Stimulated activated CD8-positive, alpha-beta memory T cell treated with anti-CD3 and anti-CD28 coated beads, Interleukin-15, amount 100 ng/mL, for 48 hours (primary cell): ENCODE measurements at places on chromosomes 5 and 9.

- DNase-seq: no peak
Measured at GRCh38 chr5:107364443-107365319, 306.1 kb downstream of the EFNA5 start.

GRCh38 chr5:150046031-150046430, 40.3 kb downstream of the CSF1R start:
- DNase-seq: no peak

- DNase-seq: peak; percentile 30
Measured at GRCh38 chr5:61625681-61626621, 293.9 kb downstream of the ZSWIM6 start.

- no peak for DNase-seq
Measured at GRCh38 chr5:138177941-138178515, 402 bp downstream of the BRD8 start.

DNA sequence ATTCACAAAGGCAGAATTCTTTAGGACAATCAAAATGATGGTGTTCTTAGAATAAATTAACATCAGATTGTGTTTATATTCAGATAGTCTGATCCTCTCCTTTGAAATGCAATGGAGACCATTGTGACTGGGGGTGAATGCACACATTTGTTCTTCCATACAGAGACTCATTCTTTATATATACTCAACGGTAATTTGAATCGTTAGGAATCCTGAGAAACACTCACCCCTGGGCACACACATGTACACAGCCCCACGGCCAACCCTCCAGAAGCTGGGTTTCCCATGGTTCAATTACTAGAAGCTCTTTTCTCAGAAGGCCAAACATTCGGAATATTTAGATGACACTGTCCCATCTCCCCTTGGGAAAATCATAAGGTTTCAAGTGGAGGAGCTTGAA, 57.5 kb upstream of the EPB41L4B start:
- no peak for DNase-seq

DNA sequence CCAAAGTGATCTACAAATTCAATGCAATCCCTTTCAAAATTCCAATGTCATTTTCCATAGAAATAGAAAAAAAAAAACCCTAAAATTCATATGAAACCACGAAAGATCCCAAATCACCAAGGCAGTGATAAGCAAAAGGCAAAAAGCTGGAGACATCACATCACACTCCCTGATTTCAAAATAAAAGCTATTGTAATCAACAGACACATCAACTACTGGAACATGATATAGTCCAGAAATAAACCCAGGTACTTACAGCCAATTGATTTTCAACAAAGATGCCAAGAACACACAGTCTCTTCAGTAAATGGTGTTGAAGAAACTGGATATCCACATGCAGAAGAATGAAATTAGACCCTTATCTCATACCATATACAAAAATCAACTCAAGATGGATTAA, 224.0 kb downstream of the WDR70 start:
- no peak for DNase-seq

DNA sequence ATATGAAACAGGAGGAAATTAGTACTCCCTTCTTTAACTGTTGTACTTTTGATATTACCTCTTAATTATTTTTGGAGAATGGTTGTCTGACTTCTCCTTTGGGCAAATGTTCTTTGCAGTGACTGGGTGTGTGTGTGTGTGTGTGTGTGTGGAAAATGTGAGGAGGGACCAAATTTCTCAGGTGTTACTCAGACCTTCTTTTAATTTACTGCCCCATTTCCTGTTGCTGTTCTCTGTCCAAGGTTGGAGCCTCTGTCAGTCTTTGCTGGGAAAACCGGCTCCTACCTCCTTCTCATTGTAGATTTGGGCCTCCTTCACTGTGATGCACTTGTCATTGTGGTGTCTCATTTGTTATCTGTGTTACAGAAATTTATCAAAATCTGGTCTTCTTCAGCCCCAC, 68.4 kb downstream of the PBX3 start:
- DNase-seq: no peak

- DNase-seq: no peak
Measured at GRCh38 chr5:179730852-179731251, 1.8 kb upstream of the MAML1 start.

GRCh38 chr5:58544195-58544594, 38.7 kb upstream of the RAB3C start:
- DNase-seq: no peak

- DNase-seq: no peak
Measured at GRCh38 chr5:152584103-152584502, 179.0 kb upstream of the NMUR2 start.

DNA sequence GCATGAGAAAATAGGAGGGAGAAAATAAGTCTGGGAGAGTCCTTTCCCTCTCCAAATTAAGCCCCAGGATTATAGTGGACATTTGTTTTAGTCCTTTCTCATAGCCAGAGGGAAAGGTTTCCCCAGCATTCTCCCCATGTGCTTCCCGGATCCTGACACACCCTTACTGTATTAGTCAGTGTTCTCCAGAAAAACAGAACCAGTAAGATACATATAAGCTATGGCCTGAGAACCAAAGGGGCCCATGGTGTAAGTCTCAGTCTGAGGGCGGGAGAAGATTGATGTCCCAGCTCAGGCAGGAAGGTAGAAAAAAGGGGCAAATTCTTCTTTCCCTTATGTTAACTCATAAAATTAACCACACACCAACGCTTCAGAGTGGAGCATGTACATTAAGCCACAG, 25.6 kb upstream of the SPATA31D4 start:
- DNase-seq: no peak

GRCh38 chr5:33167541-33167940, 273.2 kb upstream of the TARS1 start:
- no peak for DNase-seq

DNA sequence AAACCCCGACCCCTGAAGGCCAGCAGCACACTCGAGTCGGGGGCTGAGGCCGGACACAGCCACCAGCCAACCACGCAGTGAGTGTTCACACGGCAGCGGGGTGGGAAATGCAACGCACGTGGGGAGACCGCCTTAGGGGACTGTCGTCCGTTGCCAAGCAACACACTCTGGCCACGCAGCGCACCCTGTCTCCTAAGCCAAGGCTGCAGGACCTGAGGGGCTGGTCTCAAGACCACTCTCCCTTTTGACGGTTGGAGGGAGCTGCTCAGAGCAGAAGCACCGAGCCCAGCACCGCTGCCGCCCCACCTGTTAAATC, 7.5 kb downstream of the BRD9 start:
- no peak for DNase-seq

DNA sequence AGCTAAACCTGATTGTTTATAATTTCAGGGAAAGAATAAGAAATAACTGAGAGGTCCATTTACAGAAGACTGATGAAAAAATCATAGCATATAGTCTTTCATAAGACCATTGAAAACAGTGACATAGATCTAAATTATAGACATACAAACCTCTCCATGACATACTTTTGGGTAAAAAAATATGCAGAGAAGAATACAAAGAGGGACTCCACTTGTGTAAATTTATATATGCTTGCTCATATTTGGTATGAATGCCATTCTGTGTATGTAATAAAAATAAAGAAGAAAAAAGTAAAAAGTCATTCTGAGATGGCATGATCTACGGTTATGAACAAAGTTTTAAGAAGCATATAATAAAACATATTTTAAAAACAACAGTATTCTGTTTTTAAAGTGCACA, 310.7 kb downstream of the ASTN2 start:
- DNase-seq: no peak

GRCh38 chr9:109549386-109549785, 51.3 kb upstream of the PTPN3 start:
- DNase-seq: no peak

DNA sequence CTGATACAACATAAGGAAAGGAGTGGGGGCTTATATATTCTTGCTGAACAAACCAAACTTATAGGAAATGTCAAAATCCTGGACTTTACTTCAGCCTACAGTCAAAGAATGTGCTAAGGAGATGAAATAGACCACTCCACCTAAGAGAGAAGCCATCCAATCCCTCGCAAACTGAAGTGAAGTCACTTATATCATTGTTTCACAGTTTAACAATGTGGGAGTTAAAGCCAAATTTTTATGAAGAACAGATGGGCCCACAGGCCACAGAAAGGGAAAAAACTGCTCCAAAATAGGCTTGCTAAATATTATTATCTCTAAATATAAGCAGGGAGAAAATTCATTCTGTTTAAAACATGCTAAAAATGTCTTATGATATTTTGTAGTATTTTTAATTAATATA, 233.3 kb downstream of the GAS1 start:
- DNase-seq: no peak

DNA sequence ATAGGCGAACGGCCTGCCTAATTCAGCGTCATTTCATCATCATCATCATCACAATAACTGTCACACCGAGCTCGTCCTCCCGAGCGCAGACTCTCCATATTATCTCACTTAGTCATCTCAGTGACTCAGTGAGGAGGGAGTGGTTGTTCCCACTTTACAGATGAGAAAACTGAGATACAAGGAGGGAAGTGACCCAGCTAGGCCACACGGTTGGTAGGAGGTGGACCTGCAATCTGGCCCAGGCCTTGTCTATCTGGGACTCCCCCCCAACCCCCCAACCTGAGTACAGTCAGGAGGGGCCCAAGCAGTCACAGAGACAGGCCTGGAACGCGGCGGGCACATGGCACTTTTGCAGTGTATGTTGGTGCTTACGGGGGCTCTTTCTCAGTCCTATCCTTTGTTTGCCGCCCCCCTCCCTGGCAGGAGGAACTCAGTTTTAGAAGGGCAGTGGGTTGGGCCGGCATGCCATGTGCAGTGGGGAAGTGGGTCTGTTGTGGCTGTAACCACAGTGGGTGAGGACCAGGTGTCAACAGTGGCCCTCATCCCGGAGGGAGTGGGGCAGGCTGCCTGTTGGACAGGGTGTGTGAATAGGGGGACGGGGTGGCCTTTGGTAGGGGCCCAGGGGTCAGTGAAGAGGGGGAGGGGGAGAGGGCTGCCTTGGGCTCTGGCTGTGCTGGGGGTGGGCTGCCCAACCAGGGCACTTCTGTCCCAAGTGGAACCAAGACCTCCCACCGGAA, 1.7 kb upstream of the RXRA start:
- DNase-seq: no peak

DNA sequence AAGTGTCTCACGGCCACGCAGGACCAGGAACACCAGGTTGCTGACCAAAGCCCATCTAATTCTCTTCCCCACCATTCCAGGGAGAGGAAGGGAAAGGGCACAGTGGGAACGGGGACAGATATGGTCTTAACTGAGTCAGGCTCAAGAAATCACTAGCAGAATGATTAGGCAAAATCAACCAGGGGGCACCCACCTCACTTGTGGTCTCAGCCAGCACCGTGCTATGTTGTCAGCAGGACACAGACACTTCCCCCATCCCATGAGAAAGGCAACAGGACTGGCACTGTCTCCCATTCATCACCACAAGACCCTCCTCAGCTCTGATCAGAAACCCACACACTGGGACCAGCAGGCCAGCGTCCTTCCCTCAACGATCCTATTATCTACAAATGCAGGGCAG, 2.9 kb downstream of the BICD2 start:
- no peak for DNase-seq

GRCh38 chr9:6484210-6484609, 71.2 kb downstream of the UHRF2 start:
- no peak for DNase-seq

GRCh38 chr5:38420691-38421390, 135.6 kb downstream of the LIFR start:
- no peak for DNase-seq

- no peak for DNase-seq
Measured at GRCh38 chr9:133888048-133888808, 103.9 kb downstream of the VAV2 start.

DNA sequence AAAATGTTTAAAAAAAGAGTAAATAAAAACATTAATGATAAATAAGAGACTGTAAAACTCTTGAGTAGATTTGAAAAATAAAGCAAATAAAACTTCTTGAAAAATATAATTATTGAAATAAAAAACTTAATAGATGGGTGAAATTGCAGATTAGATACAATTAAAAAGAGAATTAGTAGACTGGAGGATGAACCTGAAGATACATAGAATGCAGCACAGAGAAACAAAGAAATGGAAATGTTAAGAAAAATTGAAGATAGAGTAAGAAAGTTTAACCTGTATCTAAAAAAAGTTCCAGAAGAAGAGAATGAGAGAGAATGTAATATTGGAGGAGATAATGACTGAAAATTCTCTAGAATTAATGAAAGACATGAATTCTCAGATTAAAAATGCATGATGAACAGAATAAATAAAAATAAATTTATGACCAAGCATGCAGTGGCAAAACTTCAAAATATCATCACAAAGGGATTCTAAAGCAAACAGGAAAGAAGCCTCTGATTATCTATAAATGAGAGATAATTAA, 438.1 kb upstream of the CLINT1 start:
- DNase-seq: no peak

- DNase-seq: no peak
Measured at GRCh38 chr5:61162832-61163567, 732 bp upstream of the SMIM15 start.

GRCh38 chr9:84974258-84974657, 304.7 kb downstream of the NTRK2 start:
- DNase-seq: no peak

DNA sequence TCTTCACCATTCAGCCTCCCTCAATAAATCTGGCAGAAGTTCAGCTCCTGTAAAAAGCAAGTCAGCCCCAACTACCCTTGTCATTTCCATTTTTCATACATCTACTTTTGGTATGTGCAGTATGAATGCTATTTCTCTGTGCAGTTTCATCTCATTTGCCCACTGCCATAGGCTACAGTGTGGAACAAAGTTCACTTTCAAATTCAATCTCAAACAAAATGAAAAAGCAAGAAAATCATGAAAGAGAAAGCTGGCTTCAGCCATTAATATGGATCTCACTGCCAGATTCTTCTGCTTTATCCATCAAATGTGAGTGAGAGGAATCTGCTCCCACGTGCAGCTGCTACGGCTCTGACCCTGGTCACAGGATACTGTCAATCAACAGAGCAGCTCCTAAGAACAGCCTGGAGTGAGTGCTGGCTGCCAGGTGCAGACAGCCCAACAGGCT, 494.2 kb downstream of the ZNF608 start:
- no peak for DNase-seq

DNA sequence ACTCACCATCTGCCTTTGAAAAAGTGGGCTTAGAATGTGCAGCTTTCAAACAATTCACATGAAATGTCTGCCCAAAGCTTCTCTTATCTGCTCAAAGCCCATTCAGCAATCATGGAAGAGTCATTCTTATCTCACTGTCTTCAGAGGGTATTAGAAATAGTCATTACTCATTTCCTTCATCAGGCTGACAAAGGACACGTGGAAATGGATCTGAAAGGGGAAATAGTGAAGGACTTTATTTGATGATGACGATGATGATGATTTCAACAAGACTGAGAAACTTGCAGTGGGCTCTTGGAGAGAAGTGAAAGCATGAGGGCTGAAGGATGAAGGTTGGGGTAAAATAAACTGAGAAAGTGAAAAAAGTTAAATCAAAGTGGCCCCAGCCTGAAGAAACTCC, 194.3 kb downstream of the SMARCA2 start:
- no peak for DNase-seq

GRCh38 chr5:138981586-138981985, 106.5 kb upstream of the LRRTM2 start:
- DNase-seq: no peak

DNA sequence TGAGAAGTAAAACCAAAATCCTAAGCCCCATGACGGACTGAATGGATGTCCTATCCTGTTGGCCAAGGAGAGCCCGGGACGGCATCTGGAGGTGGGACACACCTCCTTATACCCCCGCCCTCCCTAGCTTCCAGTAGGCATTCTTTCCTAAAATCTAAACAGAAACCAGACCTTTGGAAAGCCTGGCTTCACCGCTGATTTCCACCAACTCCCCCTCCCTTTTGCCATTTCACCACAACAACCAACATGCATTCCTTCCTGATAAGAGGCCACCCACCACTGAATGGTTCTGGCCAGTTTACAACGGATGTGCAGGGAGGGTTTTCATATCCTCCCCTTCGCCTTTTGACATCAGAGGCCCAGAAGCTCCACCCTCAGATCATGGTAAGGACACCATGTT, 9.2 kb upstream of the RARS1 start:
- no peak for DNase-seq
